ENCODE measurements at places on chromosomes 16 and 17.

DNA sequence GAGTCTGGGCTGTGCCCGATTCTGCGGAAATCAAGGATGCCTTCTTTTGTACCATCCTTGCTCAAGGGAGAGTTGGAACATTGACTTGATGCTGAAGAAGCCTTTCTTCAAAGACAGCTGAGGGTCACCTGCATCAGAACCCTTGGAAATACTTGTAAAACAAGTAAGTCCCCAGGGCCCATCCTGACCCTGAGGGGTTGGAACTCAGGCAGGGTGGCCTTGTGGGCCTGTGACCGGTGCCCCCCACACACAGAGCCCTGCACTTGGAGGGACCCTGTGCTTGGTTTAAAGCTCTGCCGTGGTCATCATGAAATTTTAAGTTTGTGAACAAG is 56.9 kb downstream of the WIPI1 start:
- no peak for DNase-seq

DNA sequence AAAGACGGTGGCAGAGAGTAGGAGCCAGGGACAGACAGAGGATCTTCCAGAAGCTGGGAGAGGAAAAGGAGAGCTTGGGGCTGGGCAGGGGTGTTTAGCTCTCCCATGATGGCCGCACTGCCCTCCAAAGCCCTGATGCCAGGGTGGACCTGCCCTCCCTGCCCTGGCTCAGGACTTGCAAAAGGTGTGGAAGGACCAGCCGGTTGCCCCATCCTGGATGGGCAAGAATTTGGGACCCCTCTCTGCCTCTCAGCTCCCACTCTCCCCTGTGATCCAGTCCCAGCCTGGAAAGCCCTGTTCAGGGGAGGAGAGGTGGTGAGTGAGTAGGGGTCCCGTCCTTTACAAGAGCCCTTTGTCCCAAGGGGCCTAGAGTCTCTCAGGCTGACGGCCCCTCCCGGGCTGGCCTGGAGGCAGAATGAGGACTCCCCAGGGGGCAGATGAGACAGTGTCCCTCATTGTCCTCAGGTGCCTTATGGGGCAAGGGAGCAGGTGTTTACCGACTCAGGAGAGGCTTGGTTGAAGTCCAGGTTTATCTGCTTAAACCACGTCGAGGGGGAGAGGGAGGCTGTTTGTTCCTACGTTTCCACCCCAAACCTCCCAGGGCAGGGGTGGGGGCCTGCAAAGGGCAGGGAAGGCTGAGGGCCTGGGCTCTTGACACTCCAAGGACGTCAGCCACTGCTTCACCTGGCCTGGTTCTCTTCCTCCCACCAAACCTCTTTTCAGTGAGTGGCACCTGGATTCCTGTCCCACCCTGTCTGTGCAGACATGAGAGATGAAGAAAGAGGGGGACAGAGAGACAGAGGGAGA is 19.3 kb upstream of the ITGA3 start:
- DNase-seq: no peak

- DNase-seq: no peak
Observed at GRCh38 chr17:73791631-73792030, 147.4 kb upstream of the SDK2 start.

DNA sequence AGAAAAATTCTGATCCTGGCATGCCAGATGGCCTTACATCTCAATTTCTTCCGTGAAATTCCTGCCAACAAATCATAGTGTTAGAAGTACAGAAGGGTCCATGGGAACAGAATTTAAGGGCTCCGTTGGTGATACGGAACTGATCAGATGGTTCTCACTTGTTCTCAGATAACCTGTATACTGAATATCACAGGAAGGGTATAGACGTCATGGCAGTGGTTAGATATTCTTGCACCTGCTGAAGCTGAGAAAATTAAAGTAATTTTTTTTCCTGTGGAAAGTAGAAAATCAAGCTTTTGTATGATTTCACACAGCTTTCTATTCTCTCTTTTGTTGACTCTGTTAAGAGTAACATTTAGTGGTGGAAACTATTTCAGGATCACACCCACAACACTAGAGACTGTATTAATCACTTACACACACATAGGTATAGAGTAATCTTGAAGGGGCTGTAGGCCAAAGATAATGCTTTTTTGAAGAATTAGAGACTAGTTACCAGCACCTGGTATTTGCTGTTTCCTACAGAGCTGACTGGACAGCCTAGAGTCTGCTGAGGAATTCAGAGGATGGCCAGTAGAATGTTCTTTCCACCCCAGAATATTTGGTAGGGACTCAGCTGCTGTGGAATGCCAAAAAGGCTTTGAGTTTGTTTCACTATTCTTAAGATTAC is 7.5 kb downstream of the TENT4B start:
- no peak for DNase-seq

DNA sequence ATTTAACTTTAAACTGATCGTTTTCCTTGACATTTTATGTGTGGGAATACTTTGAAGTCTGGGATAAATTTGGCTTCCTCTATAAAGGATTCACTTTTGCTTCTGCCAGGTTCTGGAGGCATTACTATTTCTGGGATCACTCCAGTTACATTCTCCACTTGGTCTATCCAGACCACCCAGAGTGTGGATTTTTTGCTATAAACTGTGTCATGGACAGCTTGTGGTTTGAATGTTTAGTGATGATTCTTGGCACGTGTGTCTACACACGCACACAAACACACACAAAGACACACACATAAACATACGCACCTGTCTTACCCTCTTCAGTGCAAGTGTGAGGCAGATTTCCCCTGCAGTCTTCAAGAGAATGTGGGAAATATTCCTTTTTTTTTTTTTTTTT is 27.4 kb upstream of the MSI2 start:
- DNase-seq: no peak

- DNase-seq: no peak
Observed at GRCh38 chr16:86707171-86707570, 128.8 kb downstream of the FOXL1 start.

DNA sequence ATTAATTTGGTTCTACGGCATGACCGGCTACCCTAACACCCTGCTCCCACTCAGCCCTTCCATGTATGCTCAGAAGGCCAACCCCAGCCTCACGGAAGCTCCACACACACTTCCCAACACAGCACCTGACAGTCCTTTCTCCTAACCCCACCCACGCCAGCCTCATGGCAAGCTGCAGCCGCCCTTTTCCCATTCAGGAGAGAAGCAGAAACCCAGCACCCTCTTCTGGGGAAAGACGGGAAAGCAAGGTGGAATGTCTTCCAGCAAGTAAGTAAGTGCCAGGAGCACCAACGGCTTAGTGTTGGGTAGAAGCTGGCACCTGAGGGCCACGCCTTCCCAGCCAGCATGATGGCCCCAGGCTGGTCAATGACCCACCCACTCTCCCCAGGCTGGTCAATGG is 32.1 kb downstream of the ABR start:
- peak; percentile 75 for DNase-seq

Measured in 8988T (cell line).